ENCODE measurements at places on chromosomes 7 and 10. TPM values are rescaled to one million over a fixed set of nuclear protein-coding genes. Genes with fewer than 3 reads are reported as not detected.
A peak's percentile ranks its signal among the peaks of the same experiment; 100 is the strongest.

DNA sequence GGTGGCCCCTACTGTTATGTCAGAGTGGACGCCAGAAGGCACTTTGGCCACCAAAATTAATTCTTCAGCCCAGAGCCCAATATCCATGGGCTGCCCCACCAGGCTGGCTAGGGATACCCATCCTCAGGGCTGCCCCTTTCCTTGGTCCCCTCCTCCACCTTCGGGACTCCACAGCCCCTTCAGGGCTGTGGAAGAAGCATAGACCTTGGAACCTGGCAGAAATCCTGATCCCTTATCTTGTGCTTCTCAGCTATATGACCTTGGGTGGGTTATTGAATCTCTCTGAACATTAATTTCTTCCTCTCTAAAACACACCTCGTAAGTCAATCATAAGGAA is 499 bp upstream of the TMUB1 start:
- H3K4me1 ChIP-seq, result peaks cover 82% of the 10 kb centered on the region
- peak overlapping the region; percentile 89 for H3K4me3 ChIP-seq
- no peaks in the 10 kb centered on the region for H3K27me3 ChIP-seq

- H3K4me3 ChIP-seq, result no peak overlapping the region
- no peak overlapping the region for H3K27ac ChIP-seq
- no peaks in the 10 kb centered on the region for H3K27me3 ChIP-seq
- DNase-seq, result no peak
These were observed 106.6 kb downstream of the ACTR3B start for GRCh38 chr7:152866125-152866524.

DNA sequence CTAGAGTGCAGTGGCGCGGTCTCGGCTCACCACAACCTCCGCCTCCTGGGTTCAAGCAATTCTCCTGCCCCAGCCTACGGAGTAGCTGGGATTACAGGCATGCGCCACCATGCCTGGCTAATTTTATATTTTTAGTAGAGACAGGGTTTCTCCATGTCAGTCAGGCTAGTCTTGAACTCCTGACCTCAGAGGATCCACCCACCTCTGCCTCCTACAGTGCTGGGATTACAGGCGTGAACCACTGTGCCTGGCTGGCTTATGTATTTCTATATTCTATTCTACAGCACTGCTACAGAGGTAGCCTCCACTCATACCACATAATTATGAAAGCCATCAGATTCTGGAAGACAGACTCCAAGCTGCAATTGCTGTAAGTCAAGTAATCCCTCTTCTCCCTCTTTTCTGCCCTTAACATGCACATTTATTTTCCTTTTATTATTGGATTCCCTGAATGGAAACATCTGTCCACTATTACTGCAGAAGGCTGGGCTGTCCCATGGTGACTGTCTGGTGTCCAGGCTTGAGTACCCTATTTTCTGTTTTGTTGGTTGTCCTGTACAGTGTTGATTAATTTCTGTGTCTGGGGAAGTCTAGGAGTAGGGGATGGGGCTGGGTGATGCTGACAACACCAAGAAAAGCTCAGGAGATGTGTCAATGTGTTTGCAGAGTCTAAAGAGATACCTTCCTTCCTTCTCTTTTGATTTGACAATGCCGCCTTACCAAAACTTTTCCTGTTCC is 5.8 kb upstream of the ZNF487 start:
- H3K27me3 ChIP-seq, result no peaks in the 10 kb centered on the region
- H3K4me3 ChIP-seq, result no peak overlapping the region
- H3K27ac ChIP-seq, result no peak overlapping the region
- no peak for DNase-seq
- peaks cover 13% of the 10 kb centered on the region for H3K4me1 ChIP-seq

GRCh38 chr7:25448301-25448700 is 220.0 kb upstream of the NPVF start:
- no peaks in the 10 kb centered on the region for H3K4me1 ChIP-seq
- no peak for DNase-seq
- H3K27me3 ChIP-seq, result no peaks in the 10 kb centered on the region
- H3K4me3 ChIP-seq, result no peak overlapping the region

- no peaks in the 10 kb centered on the region for H3K27me3 ChIP-seq
- H3K36me3 ChIP-seq, result no peaks in the 10 kb centered on the region
- H3K4me1 ChIP-seq, result peaks cover 15% of the 10 kb centered on the region
- no peak for DNase-seq
- no peak overlapping the region for H3K27ac ChIP-seq
These were observed 37.1 kb downstream of the CCDC71L start for GRCh38 chr7:106623853-106624252.

Gene HERPUD2
- 13.6 TPM for total RNA-seq

DNA sequence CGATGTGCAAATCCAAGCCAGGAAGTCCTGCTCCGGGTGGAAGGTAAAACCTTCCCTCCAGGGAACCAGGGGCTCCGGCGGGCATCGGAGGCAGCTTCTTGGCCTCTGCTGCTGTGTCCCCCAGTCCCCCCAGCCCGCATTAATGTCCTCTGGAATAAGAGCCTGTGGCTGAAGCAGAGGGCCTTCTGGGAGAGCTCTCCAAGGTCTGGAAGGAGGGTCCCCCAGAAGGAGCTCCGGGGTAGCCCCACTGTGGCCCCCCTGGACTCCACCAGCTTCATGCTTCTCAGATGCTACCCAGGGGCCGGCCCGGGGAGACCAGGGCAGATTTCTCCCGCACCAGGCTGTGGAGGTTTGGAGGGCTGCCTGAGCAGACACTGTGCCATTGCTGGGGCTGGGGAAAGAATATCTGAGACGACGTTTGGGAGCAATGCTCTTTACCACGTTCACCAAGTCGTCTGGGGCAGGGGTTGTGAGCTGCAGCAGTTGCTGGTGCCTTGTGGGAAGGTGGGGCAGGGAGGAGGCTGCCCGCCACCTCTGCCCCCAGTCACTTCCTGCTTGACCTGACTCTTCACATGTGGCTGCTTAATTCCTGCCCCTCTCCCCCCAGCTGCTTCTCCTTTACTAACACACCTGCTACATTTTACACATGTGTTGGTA is 8.3 kb downstream of the ZNF853 start:
- no peak overlapping the region for H3K27ac ChIP-seq
- H3K4me1 ChIP-seq, result no peaks in the 10 kb centered on the region
- DNase-seq, result no peak
- H3K27me3 ChIP-seq, result no peaks in the 10 kb centered on the region

- H3K27me3 ChIP-seq, result peaks cover 1% of the 10 kb centered on the region
- H3K4me1 ChIP-seq, result peaks cover 31% of the 10 kb centered on the region
- H3K4me3 ChIP-seq, result no peak overlapping the region
These were observed 7.3 kb downstream of the DPYSL4 start for GRCh38 chr10:132193907-132194552.

Gene HOXA1
- total RNA-seq, result not detected

- no peaks in the 10 kb centered on the region for H3K27me3 ChIP-seq
- no peak overlapping the region for H3K27ac ChIP-seq
- H3K4me3 ChIP-seq, result no peak overlapping the region
- H3K36me3 ChIP-seq, result no peaks in the 10 kb centered on the region
- DNase-seq, result no peak
These were observed 18.1 kb upstream of the CAMK2G start for GRCh38 chr10:73892310-73893030.

- H3K27me3 ChIP-seq, result no peaks in the 10 kb centered on the region
- H3K4me3 ChIP-seq, result no peak overlapping the region
- peaks cover 99% of the 10 kb centered on the region for H3K4me1 ChIP-seq
- DNase-seq, result no peak
- H3K36me3 ChIP-seq, result peaks cover 97% of the 10 kb centered on the region
These were observed 119.3 kb downstream of the NRP1 start for GRCh38 chr10:33215154-33215553.

Gene MSMB
- not detected for total RNA-seq

DNA sequence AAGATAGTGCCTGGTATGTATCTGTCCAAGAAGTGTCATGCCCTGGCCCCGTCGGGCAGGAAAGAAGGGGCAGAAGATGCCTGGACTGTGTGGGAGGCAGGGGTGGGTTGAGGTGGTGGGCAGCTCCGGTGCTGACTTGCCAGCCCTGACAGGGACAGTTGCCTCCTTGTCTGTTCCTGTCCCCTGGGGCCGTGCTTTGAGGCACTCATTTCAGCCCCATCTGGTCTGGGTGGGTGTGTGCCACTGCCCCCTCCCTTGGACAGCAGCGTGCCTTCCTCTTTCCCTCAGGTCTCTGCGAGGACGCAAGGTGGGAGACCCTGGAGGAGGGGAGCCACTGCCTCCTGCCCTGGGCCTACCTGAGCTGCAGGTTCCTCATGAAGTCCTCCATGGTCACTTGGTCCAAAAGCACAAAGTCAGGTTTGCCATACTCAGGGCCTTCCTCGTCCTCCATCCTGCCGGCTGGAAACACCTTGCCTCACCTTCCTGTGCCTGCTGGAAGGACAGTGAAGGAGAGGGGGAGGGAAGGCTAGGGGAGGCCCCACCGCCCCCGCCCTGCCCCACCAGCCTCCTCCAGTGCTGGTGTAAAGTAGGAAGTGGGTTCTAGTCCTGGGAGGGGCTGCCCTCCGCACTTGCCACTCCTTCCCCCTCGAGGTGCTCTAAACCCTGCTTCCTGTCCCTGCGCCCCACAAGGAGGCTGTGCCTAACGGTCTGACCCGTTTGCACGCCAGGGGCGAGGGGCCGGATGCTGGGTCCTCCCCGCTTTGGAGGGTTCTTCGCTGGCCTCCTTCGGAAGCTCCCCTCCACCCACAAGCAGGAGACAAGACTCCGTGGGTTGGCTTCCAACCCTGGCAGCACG is at the start of gene MYO1G:
Gene MYO1G, minus strand, starts transcription at position 505 of the 856 bp plus-strand sequence. Its CDS starts 54 bp downstream, at position 451.
- H3K27me3 ChIP-seq, result no peaks in the 10 kb centered on the region
- peak within 1 kb of the TSS; percentile 34 for H3K27ac ChIP-seq
- peaks cover 14% of the 10 kb centered on the region for H3K4me1 ChIP-seq

Gene RELN
- total RNA-seq, result 0.44 TPM

Gene MRPL43
- total RNA-seq, result 49.7 TPM

- H3K36me3 ChIP-seq, result no peaks in the 10 kb centered on the region
- H3K4me3 ChIP-seq, result no peak overlapping the region
- no peak overlapping the region for H3K27ac ChIP-seq
These were observed 158.8 kb downstream of the DNAJB6 start for GRCh38 chr7:157495594-157495993.

GRCh38 chr7:30877015-30877769 is 34.5 kb upstream of the AQP1 start:
- H3K4me3 ChIP-seq, result no peak overlapping the region
- H3K27ac ChIP-seq, result peak overlapping the region; percentile 82
- H3K36me3 ChIP-seq, result peaks cover 27% of the 10 kb centered on the region
- peaks cover 39% of the 10 kb centered on the region for H3K4me1 ChIP-seq
- no peak for DNase-seq
- no peaks in the 10 kb centered on the region for H3K27me3 ChIP-seq

Gene LCOR
- 18.9 TPM for total RNA-seq

Gene CYP3A7
- total RNA-seq, result not detected

- no peak overlapping the region for H3K27ac ChIP-seq
- DNase-seq, result no peak
- peaks cover 30% of the 10 kb centered on the region for H3K4me1 ChIP-seq
These were observed 50.6 kb upstream of the DUSP5 start for GRCh38 chr10:110446954-110447608.

GRCh38 chr10:121082984-121083383 is 231.8 kb downstream of the WDR11 start:
- H3K27me3 ChIP-seq, result peaks cover 71% of the 10 kb centered on the region
- DNase-seq, result no peak
- H3K4me3 ChIP-seq, result no peak overlapping the region
- H3K36me3 ChIP-seq, result no peaks in the 10 kb centered on the region
- H3K27ac ChIP-seq, result no peak overlapping the region
- peaks cover 23% of the 10 kb centered on the region for H3K4me1 ChIP-seq

Gene FGFR2
- 0.36 TPM for total RNA-seq

GRCh38 chr7:5689118-5689517 is 92.3 kb downstream of the RNF216 start:
- H3K4me3 ChIP-seq, result no peak overlapping the region
- no peaks in the 10 kb centered on the region for H3K27me3 ChIP-seq
- no peak for DNase-seq
- H3K27ac ChIP-seq, result peak overlapping the region; percentile 92
- H3K4me1 ChIP-seq, result peaks cover 63% of the 10 kb centered on the region

GRCh38 chr7:23347682-23348180 is 48.6 kb downstream of the MALSU1 start:
- no peak for DNase-seq
- H3K36me3 ChIP-seq, result no peaks in the 10 kb centered on the region
- H3K4me3 ChIP-seq, result no peak overlapping the region
- H3K27ac ChIP-seq, result no peak overlapping the region
- H3K27me3 ChIP-seq, result peaks cover 5% of the 10 kb centered on the region
- H3K4me1 ChIP-seq, result no peaks in the 10 kb centered on the region

Gene TAC1
- not detected for total RNA-seq

DNA sequence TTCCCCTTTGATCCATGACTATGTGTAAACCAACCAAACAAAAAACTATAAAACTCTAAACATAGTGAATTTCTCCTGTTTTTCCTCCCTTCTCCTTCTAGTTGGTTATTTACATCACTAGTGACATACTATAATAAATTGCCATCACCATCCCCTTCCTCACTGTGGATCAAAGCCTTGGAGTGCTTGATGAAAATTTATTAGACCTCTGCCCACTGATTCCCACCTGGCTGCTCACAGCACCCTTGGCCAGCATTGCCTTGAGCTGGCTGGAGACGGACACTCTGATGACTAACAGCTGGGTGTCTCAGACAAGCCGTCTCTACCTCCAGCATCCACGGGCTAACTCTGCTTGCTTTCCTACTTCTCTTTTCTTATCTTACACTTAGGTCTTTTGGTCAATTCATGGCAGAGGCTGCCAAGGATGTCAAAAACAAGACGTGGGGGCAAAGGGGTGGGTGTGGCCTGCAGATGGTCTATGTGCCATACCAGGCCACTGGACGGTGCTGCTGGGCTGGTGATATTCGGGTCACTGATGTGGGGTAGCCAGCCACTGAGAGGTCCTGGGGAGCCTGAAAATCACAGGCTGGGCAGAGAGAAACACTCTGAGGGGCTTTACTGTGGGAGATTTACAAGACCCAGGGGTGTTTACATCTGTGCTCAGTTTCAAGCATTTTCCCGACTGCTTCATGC is 207.8 kb downstream of the TAX1BP1 start:
- H3K4me3 ChIP-seq, result no peak overlapping the region
- no peaks in the 10 kb centered on the region for H3K36me3 ChIP-seq
- H3K27ac ChIP-seq, result no peak overlapping the region
- H3K27me3 ChIP-seq, result no peaks in the 10 kb centered on the region
- DNase-seq, result no peak

DNA sequence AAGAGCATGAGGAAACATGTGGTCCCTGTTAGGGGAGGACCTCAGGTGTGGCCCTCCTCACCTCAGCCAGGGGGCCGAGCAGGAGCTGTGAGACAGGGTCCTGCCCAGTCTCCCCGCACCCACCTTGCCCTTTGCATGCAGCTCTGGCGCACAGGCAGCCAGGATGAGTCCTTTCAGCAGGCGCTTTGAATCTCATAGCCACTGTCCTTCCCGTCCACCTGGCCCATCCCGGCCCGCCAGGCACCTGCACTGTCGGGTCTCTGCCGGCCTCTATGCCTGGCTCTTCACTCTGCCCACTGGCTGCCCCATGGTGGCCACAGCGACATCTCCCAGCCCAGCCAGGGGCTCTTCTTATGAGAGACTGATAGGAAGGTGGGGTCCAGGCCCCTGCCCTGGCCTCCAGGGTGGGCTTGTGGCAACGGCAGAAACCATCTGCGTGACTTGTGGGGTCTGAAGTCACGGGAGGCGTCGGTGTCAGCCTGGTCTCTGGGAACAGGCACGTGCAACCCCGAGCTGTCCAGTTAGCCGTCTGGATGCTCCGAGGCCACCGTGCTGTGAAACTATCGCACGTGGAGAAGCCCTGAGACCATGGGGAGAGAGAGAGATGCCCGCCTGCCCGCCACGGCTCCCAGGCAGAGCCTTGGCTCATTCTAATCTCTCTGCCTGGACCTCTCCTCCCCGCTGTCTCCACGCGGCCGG is 37.4 kb downstream of the FOXL3 start:
- no peak overlapping the region for H3K4me3 ChIP-seq
- no peak for DNase-seq

Data from left ventricle myocardium inferior (tissue), 1 donor.